ENCODE measurements at places on chromosomes 13 and 19. TPM values are rescaled to one million over a fixed set of nuclear protein-coding genes. Genes with fewer than 3 reads are reported as not detected.
A peak's percentile ranks its signal among the peaks of the same experiment; 100 is the strongest.

DNA sequence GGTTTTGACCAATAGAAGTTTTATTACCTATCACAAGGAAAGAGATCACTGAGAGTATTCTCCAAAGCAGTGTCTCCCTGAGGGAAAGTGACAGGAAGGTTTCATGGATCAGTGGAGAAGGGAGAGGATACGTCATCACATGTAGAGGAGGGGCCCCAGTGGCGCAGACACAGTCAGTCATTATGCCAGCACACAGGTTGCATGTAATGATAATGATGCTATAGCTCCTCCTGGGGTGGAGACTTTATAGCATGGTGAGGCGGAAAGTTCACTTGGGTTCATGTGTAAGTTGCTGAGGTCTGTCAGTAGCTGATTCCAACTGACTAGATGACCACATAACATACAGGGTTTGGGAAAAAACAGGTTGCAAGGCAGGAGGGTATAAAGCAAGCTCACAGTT lies 88.8 kb downstream of the FNDC3A start:
- no peaks in the 10 kb centered on the region for H3K4me1 ChIP-seq
- H3K27ac ChIP-seq = no peak overlapping the region
- H3K36me3 ChIP-seq = no peaks in the 10 kb centered on the region
- no peak overlapping the region for H3K4me3 ChIP-seq
- no peaks in the 10 kb centered on the region for H3K27me3 ChIP-seq
- no peak for DNase-seq

- H3K36me3 ChIP-seq = peaks cover 14% of the 10 kb centered on the region
- H3K27ac ChIP-seq = no peak overlapping the region
- no peaks in the 10 kb centered on the region for H3K27me3 ChIP-seq
- no peak overlapping the region for H3K4me3 ChIP-seq
- DNase-seq = no peak
- H3K4me1 ChIP-seq = peaks cover 8% of the 10 kb centered on the region
Observed at GRCh38 chr13:49253310-49253709, 5.6 kb downstream of the CDADC1 start.

GRCh38 chr13:96803456-96804100 lies 190.7 kb downstream of the OXGR1 start:
- H3K4me3 ChIP-seq = no peak overlapping the region
- H3K27me3 ChIP-seq = no peaks in the 10 kb centered on the region
- H3K36me3 ChIP-seq = no peaks in the 10 kb centered on the region
- no peak overlapping the region for H3K27ac ChIP-seq
- no peaks in the 10 kb centered on the region for H3K4me1 ChIP-seq
- peak; percentile 65 for DNase-seq

The F2RL3 gene
- polyA plus RNA-seq = 45.2 TPM

The CCDC8 gene
- polyA plus RNA-seq = 3.9 TPM

- no peaks in the 10 kb centered on the region for H3K36me3 ChIP-seq
- no peak overlapping the region for H3K27ac ChIP-seq
- no peak for DNase-seq
- no peaks in the 10 kb centered on the region for H3K4me1 ChIP-seq
Observed at GRCh38 chr13:62119739-62120700, 704.4 kb upstream of the PCDH20 start.

DNA sequence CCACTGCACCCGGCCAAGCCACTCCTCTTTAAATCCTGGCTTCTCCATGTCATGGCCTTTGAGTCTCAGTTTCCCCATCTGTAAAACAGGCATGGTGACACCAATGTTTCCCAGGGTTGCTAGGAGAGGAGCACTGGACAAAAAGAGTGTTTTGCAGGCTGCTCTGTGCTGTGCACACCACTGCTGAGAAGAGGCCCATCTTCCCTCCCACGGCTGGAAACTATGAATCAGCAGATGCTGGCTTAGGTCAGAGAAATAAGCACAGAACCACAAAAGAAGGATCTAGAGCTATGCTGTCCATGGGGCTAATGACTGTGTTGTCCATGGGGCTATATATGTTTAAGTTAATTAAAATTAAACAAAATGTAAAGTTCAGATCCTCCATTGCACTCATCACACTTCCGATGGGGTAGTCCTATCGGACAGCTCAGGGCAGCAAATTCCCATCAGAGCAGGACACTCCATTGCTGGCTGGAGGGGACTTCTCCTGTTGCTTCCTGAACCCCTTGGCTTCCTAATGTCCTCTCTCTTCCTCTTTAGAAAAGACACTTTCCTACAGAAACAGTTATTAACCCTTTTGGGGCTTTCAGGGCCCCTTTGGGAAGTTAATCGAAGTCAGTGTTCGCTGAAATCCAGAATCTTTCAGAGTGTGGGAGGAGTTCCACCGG lies 37.1 kb downstream of the TSHZ3 start:
- H3K4me3 ChIP-seq = no peak overlapping the region
- DNase-seq = no peak
- no peaks in the 10 kb centered on the region for H3K4me1 ChIP-seq
- no peaks in the 10 kb centered on the region for H3K36me3 ChIP-seq
- H3K27me3 ChIP-seq = no peaks in the 10 kb centered on the region
- H3K27ac ChIP-seq = no peak overlapping the region

GRCh38 chr13:73657821-73658540 lies 476.2 kb downstream of the KLF12 start:
- H3K36me3 ChIP-seq = no peaks in the 10 kb centered on the region
- H3K4me1 ChIP-seq = no peaks in the 10 kb centered on the region
- no peak overlapping the region for H3K4me3 ChIP-seq
- H3K27ac ChIP-seq = no peak overlapping the region

- H3K4me1 ChIP-seq = peaks cover 3% of the 10 kb centered on the region
- no peaks in the 10 kb centered on the region for H3K27me3 ChIP-seq
- no peak overlapping the region for H3K4me3 ChIP-seq
- H3K36me3 ChIP-seq = no peaks in the 10 kb centered on the region
- H3K27ac ChIP-seq = no peak overlapping the region
- no peak for DNase-seq
Observed at GRCh38 chr13:33026489-33027152, 10.4 kb downstream of the KL start.

- H3K36me3 ChIP-seq = peaks cover 7% of the 10 kb centered on the region
- peak overlapping the region; percentile 99 for H3K27ac ChIP-seq
- H3K4me1 ChIP-seq = peaks cover 19% of the 10 kb centered on the region
- H3K27me3 ChIP-seq = no peaks in the 10 kb centered on the region
Observed at GRCh38 chr19:42253245-42254088, 1.5 kb downstream of the ERF start.

GRCh38 chr13:79675931-79676660 lies 195.1 kb downstream of the NDFIP2 start:
- H3K4me3 ChIP-seq = no peak overlapping the region
- H3K27me3 ChIP-seq = no peaks in the 10 kb centered on the region
- no peaks in the 10 kb centered on the region for H3K4me1 ChIP-seq
- no peak overlapping the region for H3K27ac ChIP-seq

DNA sequence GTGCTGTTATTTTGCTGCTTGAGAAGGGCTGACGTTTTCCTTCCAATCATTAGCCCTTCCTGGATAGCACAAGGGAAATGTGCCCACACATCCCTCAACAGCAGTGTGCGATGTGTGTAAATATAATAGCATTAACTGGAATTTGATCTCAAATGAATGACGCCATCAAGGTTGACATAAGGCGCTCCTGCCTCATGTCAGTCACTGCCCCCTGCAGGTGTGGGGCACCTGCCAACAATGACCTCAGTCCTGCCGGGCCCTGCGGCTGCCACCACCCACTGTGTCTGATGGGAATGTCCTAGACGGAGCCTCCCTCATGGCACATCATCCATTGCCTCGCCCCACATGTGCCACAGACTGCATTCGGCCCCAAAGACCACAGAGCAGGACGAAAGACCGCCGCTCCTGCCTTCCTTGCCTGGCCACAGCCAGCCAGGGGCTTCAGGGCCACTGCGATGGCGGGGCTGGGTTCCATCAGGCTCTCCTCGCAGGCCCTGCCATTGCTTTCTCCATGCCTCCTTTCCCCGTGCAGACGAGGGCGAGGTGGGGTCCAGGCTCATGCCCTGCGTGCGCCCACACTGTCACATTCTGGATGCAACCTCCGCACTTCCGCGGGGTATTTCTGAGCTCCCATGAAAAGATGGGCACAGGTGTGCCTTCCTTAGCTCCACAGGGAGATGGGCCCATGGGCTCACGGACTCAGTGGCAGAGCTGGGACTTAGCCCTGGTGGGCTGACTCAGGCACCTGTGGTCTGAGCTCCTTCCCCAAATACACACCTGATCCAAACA lies 146.7 kb downstream of the SOX1 start:
- no peaks in the 10 kb centered on the region for H3K4me1 ChIP-seq
- H3K4me3 ChIP-seq = no peak overlapping the region
- H3K27ac ChIP-seq = no peak overlapping the region

The NCCRP1 gene
- polyA plus RNA-seq = 0.26 TPM

- peak overlapping the region; percentile 4 for H3K27ac ChIP-seq
- peak; percentile 41 for DNase-seq
- peaks cover 12% of the 10 kb centered on the region for H3K36me3 ChIP-seq
- no peaks in the 10 kb centered on the region for H3K27me3 ChIP-seq
- no peak overlapping the region for H3K4me3 ChIP-seq
Observed at GRCh38 chr19:31316201-31316951, 32.9 kb downstream of the TSHZ3 start.

The ZNF579 gene
- polyA plus RNA-seq = 6.5 TPM

DNA sequence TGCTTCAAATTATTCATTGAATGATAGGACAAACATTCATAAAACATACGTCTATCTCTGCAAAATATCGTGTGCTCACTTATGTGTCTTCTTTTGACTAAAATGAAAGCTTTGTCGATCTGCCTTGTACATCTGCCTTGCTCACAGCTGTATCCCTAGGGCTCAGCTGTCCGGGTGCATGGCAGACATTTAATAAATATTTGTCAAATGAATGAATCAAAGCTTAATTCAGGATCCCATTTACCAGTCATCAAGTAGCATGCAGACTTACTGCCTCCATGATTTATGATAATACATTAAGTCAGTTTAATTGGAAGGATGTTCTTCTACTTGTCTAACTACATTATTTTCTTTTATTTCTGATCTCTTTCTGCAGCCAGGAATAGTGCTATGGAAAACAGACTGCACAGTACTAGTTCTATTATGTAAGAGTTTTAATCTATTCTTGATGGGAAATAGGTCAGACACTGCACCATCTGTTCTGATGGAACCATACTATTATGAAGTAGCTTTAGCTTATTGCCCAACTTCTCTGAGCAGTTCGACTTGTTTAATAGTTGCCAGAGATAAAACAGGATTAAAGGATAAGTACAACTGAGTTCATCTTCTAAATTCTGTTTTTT lies 13.2 kb downstream of the SLC46A3 start:
- H3K27ac ChIP-seq = no peak overlapping the region
- no peaks in the 10 kb centered on the region for H3K27me3 ChIP-seq

- no peaks in the 10 kb centered on the region for H3K27me3 ChIP-seq
- no peak overlapping the region for H3K4me3 ChIP-seq
- peaks cover 62% of the 10 kb centered on the region for H3K36me3 ChIP-seq
- H3K27ac ChIP-seq = no peak overlapping the region
- peaks cover 24% of the 10 kb centered on the region for H3K4me1 ChIP-seq
Observed at GRCh38 chr19:805600-806550, 8.6 kb downstream of the PTBP1 start.

GRCh38 chr13:75932636-75933035 lies 296.5 kb downstream of the LMO7 start:
- no peak overlapping the region for H3K4me3 ChIP-seq
- no peaks in the 10 kb centered on the region for H3K27me3 ChIP-seq
- no peak overlapping the region for H3K27ac ChIP-seq

The KIR2DL3 gene
- 0.11 TPM for polyA plus RNA-seq

The PNMA8A gene
- polyA plus RNA-seq = 2.3 TPM

The ZNF581 gene
- polyA plus RNA-seq = 15.0 TPM

The CD37 gene
- 37.2 TPM for polyA plus RNA-seq

- peaks cover 35% of the 10 kb centered on the region for H3K27me3 ChIP-seq
- H3K27ac ChIP-seq = no peak overlapping the region
- no peaks in the 10 kb centered on the region for H3K36me3 ChIP-seq
- H3K4me3 ChIP-seq = no peak overlapping the region
- peak; percentile 36 for DNase-seq
Observed at GRCh38 chr13:36430247-36431203, 1.8 kb upstream of the CCNA1 start.

DNA sequence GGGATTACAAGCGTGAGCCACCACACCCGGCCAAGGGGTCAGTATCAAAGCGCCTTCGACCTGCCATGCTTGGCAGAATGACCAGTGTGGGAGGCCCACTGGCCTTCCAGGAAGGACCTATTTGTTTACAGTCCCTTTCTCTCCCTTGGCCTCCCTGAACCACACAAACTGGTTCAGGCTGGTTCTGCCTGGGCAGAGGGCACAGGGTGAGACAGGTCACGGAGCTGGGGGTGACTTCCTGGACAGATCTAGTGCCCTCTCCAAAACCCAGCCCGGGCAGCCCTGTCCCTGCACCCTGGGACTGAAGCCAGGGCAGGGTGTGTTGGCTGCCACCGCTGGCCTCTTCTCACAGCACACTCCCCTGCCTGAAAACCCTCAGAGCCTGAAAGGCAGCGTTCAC lies 11.3 kb downstream of the PLEKHF1 start:
- peak overlapping the region; percentile 26 for H3K27ac ChIP-seq
- H3K4me1 ChIP-seq = peaks cover 5% of the 10 kb centered on the region
- no peak for DNase-seq
- H3K4me3 ChIP-seq = no peak overlapping the region

DNA sequence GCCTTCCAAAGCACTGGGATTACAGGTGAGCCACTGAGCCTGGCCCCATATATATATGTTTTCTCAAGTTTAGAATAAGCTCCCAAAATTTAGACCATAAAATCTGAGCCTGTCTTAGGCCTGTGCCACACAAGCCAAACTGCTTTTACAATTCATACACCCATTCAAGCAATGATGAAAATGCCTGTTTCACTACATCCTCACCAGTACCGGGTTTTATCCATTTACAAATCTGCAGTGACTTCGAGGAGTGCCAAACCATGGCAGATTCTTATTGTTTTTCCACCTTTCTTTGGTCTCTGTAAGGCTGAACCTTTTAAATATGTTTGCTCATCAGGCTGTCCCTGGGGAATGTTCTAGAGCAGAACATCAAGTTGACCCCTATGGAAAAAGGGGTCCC lies 9.6 kb upstream of the NFIC start:
- H3K27me3 ChIP-seq = peaks cover 5% of the 10 kb centered on the region
- DNase-seq = no peak
- H3K4me1 ChIP-seq = no peaks in the 10 kb centered on the region
- H3K4me3 ChIP-seq = no peak overlapping the region
- H3K36me3 ChIP-seq = no peaks in the 10 kb centered on the region
- H3K27ac ChIP-seq = no peak overlapping the region
